ENCODE measurements at places on chromosomes 5 and 9.

GRCh38 chr5:134626369-134627014 is 6.1 kb downstream of the SAR1B start:
- DNase-seq: no peak

DNA sequence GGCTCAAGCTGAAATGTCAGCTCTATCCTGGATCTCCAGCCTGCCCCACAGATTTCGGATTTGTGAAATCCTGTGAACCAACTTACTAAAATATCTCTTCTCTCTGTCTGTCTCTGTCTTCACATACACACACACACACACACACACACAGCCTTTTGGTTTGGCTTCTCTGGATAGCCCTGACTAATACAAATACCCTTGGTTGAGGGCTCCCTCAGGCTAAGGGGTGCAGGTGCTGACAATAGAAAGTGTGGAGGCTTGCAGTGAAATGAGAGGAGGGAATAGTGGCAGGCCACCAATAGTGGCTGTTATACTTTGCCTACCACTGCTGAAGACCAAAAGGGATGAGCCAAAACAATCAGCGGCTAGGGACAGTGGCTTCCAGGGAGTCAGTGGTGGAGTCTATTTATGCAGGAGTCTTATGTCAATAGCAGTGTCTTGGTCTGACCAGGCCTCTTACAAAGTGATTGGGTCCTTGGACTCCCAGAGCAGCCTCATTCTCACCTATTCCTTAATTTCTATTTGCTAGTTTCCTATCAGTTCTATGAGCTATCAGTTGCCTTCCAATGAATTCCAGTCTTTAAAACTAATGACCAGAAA is 93.2 kb upstream of the GAS1 start:
- DNase-seq: no peak

DNA sequence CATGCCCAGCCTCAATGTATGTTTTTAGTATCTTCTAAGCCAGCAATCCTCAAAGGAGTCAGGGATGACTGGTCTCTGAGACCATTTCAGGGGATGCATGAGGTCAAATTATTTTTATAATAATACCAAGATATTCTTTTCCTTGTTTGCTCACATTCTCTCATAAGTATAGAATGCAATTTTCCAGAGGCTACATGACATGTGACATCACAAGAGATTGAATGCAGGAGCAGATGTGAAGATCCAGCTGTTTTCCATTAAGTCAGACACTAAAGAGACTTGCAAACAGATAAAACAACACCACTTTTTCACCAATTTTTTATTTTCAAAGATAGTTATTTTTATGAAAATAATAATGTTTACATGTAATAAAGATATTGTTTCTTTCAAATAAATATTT is 22.0 kb upstream of the FREM1 start:
- DNase-seq: no peak

DNA sequence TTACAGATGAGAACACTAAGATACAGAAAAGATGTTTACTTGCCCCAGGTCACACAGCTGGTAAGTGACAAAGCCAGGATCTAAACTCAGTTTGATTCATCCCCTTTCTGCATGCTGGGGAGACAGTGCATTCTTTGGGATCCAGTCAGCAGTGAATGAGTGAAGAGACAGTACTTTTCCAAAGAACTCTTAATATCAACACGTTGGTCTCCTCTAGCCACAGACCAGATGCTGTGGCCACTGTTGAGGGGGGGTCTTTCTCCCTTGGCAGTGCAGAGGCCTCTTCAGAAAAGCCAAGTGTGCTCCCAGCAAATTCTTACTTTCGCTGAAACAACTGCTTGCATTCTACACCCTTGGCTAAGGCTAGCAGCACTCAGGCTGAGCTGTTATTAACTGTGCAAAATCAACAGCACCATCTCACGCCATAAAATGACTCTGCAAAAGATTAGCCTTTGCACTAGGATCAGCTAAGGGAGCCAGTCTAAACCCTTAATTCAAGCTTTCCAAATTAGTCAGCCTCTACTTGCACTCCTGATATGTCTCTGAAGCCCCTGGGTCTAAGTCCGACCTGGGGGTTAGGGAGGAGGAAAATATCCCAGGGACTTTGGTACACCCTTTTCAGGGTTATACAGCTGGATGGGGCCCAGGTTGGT is 4.8 kb upstream of the TMEM171 start:
- DNase-seq: no peak

DNA sequence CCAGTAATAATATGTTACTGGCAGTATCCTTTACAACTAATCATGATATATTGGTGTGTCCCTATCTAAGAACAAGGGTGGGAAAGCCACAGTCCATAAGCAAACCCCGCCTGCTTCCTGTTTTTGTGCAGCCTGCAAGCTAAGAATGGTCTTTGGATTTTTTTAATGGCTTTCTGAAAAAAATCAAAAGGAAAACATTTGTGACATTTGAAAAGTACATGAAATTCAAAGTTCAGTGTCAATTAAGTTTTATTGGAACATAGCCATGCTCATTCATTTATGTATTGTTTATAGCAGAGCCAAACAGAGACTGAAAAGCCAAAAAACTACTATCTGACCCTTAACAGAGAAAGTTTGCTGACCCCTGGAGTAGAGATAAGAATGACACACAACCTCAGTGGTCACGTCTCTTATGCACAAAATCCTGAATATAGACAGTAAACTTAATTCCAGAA is 12.8 kb upstream of the TMEM245 start:
- DNase-seq: no peak

GRCh38 chr9:17588395-17588794 is 9.5 kb downstream of the SH3GL2 start:
- no peak for DNase-seq

DNA sequence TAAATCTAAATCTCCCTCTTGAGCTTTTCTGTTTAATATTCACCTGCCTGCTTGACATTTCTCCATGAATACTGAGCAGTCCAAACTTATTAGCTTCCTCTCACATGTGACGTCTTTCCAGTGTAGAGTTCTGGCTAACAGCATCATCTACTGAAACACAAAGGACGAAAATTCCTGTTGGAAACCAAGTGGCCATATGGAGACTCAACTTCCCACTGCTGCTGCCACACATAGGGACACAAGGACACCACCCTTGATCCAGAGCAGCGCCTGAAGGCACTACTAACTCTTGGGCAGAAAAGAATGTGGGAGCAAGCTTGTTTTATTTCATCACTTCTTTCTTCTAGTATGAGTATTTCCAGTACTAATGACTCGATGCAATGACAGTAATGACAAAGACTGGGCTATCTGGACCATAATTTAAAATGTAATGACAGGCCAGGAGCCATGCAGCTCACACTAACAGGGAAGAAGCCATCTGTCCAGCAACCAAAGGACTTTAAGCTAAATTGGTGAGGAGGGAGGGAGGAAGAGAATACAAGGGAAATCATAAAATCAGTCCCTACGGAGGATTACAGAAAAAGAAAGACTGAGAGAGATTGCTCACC is 19.2 kb downstream of the RNF130 start:
- no peak for DNase-seq

DNA sequence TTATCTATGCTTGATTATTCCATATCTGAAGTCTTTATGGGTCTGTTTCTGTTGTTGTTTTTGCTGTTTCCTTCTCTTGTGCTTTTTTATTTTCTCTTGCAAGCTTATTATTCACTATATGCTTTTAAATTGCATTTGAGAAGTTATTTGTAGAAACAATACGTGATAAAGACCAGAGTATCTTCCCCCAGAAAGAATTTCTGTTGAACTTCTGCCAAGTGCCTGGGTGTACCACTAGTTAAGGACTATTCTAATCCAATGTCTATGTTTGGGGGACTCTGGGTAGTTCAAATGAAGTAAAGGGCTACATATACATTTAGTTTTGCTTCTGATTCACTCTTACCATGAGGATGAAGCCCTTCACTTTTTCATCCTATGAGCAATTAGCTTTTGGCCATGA is 54.3 kb downstream of the SLF1 start:
- no peak for DNase-seq

DNA sequence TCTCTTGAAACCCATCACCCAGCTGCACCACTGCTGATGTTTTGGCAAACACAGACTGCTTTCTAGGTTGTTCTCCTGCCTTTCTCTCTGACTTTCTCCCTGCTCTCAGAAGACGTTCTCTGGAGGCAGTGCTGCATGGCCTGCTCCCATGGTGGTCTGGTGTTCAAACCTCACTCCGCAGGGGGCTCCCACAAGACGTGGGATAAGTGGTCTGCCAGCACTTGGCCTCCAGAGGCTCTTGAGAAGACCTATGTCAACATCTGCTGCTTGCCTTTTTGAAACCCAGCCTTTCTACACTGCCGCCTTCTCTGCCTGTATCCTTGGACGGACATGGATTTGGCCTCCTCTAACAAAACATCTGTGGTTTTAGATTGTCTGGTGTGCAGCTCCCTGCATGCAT is 16.6 kb downstream of the USP20 start:
- no peak for DNase-seq

Data from activated T-helper 1 cell treated with anti-CD3 and anti-CD28 coated beads, Interleukin-2, amount 50 U/mL, for 16 hours (primary cell).